ENCODE measurements at places on chromosomes 1 and 21. TPM values are rescaled to one million over a fixed set of nuclear protein-coding genes. Genes with fewer than 3 reads are reported as not detected.

- no peak for DNase-seq
- H3K36me3 ChIP-seq, result no peaks in the 10 kb centered on the region
- no peak overlapping the region for H3K27ac ChIP-seq
- H3K4me3 ChIP-seq, result no peak overlapping the region
Observed at GRCh38 chr1:48540587-48540986, 68.6 kb upstream of the SPATA6 start.

DNA sequence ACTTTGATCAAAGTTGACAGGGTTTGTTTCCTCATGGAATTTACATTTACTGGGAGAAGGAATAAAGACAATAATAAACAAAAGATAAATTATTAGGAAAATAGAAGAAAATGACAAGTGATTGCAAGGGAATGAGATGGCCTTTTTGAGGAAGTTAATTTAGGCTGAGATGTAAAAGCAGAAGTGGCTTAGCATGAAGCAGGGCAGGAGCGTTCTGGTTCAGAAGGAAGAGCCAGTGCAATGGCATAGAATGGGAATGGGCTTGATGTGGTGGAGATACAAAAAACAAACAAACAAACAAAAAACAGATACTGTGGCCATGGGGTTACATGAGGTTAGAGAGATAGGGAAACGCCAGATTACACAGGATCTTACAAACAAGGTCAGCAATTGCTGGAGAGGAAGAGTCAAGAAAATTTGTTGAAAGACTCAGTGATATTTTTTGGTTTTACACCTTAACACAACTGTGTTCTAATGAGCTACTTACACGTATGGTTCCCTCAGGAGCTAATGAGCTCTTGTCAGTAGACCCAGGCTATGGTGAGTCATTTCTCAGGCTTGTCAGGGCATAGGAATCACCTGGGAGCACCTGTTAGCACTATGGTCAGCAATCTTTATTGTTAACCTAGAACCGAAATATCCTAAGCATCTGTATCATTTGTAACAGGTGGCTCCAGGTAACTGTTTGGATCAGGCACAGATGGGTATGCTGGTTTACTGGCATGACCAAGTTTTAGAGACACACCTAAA lies 8.7 kb upstream of the CADM3 start:
- no peaks in the 10 kb centered on the region for H3K4me1 ChIP-seq
- no peaks in the 10 kb centered on the region for H3K36me3 ChIP-seq
- DNase-seq, result no peak
- H3K27ac ChIP-seq, result no peak overlapping the region

DNA sequence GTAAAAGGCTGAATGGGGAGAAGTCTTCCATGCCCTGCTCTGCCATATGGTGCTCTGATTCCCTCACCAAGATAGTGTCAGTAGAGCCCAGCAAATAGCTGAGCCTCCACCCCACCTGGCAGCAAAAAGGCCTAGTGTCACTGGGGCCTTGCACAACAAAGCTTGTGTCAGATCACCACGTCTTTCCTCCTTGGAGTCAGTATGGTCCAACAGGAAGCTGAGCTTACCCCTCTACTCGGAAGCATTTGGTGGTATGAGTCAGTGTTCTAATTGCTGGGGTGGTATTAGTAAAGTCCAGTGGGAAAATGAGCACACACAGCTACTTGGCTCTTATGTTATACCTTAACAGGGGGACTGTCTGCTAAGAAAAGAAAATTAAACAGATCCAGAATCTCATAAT lies 18.7 kb upstream of the RRP15 start:
- H3K27ac ChIP-seq, result no peak overlapping the region
- H3K4me3 ChIP-seq, result no peak overlapping the region
- DNase-seq, result no peak
- H3K4me1 ChIP-seq, result no peaks in the 10 kb centered on the region
- H3K36me3 ChIP-seq, result no peaks in the 10 kb centered on the region

DNA sequence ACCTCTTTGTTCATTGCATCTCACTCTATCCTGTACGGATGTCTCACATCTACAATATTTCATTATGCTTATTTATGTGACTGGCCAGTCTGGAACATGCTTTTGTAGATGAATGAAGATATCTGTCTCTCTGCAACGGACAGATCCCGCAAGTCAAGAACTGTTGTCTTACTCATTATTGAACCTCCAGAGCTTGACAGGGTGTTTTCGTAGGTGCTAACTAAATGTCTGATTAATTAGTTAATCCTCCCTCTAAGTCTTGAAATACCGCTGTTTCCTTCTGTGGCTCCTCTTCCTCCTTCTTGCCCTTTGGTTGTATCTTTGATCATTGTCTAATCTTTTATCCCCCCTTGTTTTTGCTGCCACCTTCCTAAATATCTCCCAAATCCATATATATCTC lies 3.2 kb upstream of the C1orf162 start:
- H3K4me3 ChIP-seq, result no peak overlapping the region
- H3K27me3 ChIP-seq, result no peaks in the 10 kb centered on the region
- no peak for DNase-seq
- H3K4me1 ChIP-seq, result peaks cover 10% of the 10 kb centered on the region

DNA sequence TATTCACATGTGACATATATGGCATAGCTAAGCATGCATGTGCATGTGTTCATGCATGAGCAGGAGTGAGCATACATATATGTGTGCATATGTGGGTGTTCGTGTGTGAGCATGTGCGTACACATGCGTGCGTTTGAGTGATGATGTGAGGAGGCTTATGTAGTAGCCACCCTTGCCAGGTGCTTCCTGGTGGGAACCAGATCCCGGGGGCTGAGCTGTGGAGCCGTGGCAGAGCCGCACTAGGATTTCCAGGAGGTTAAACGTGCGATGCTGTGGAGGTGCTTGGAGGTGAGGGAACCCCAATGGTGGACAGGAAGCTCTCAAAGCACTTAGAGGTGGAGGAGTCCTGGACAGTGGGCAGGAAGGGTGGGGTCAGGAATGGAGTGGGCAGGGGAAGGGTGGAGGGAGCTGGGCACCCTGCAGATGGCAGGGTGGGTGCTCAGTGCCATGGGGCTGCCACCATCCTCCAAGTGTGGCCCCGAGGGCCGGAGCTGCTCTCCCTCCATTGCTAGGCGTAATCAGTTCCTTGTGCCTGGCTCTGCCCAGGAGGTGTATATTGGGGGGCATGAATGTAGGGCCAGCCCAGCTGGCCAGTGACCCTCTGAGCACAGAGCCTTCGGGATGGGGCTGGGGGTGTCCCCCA lies 48.5 kb downstream of the COL18A1 start:
- H3K36me3 ChIP-seq, result no peaks in the 10 kb centered on the region
- H3K4me3 ChIP-seq, result no peak overlapping the region
- H3K4me1 ChIP-seq, result no peaks in the 10 kb centered on the region

GRCh38 chr1:36761113-36761512 lies 273.2 kb downstream of the GRIK3 start:
- H3K27ac ChIP-seq, result no peak overlapping the region
- H3K4me1 ChIP-seq, result no peaks in the 10 kb centered on the region
- DNase-seq, result no peak
- H3K4me3 ChIP-seq, result no peak overlapping the region

- no peaks in the 10 kb centered on the region for H3K27me3 ChIP-seq
- no peak overlapping the region for H3K27ac ChIP-seq
- no peak overlapping the region for H3K4me3 ChIP-seq
- H3K4me1 ChIP-seq, result no peaks in the 10 kb centered on the region
Observed at GRCh38 chr1:236471653-236472052, 52.1 kb upstream of the LGALS8 start.

GRCh38 chr1:110384581-110385321 lies 6.1 kb downstream of the SLC16A4 start:
- peak overlapping the region; percentile 56 for H3K27ac ChIP-seq
- H3K36me3 ChIP-seq, result no peaks in the 10 kb centered on the region
- H3K27me3 ChIP-seq, result no peaks in the 10 kb centered on the region
- H3K4me1 ChIP-seq, result peaks cover 5% of the 10 kb centered on the region

DNA sequence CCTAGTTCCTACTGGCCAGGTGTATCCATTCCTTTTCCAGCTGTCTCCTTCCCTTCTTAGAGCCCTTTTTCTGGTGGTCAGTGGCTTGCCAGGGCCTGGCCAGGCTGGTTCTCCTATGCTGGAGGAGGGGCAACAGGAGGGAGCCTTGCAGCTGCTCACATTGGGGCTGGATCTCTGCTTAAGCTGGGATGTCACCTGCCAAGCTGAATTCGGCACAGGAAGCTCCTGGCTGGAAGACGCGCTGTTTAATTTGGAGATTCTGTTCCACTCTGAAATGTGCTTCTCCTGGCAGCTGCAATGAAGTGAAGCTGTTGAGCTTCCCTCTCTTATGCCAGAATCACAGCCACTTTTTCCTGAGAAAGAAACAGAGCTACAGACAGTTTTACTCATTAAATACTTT lies 56.0 kb upstream of the POU3F1 start:
- no peak overlapping the region for H3K27ac ChIP-seq
- DNase-seq, result no peak
- no peaks in the 10 kb centered on the region for H3K4me1 ChIP-seq
- H3K4me3 ChIP-seq, result no peak overlapping the region
- H3K36me3 ChIP-seq, result no peaks in the 10 kb centered on the region
- H3K27me3 ChIP-seq, result no peaks in the 10 kb centered on the region

DNA sequence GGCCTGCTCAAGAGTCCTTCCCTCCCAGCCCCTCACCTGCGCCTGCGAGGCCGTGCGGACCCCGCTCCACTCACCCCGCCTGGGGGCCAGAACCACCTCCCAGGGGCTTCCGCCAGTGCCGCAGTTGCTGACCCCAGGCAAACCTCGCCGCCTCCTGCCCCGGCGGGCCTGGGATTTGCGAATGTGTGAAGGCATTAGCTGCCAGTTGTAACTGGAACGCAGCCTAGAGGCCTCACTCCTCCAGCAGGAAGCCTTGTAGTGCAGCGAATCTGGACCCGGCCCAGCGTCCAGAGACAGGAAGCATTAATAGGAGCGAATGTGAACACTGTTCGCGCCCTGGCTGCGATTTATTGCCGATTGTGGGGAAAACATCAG lies 140.9 kb upstream of the ARHGEF16 start:
- no peaks in the 10 kb centered on the region for H3K27me3 ChIP-seq
- no peaks in the 10 kb centered on the region for H3K36me3 ChIP-seq
- no peak overlapping the region for H3K4me3 ChIP-seq
- DNase-seq, result peak; percentile 30
- H3K27ac ChIP-seq, result peak overlapping the region; percentile 72

GRCh38 chr1:40914927-40915569 lies 52.9 kb upstream of the CITED4 start:
- H3K4me3 ChIP-seq, result no peak overlapping the region
- H3K36me3 ChIP-seq, result no peaks in the 10 kb centered on the region
- no peaks in the 10 kb centered on the region for H3K4me1 ChIP-seq
- no peak for DNase-seq
- H3K27me3 ChIP-seq, result no peaks in the 10 kb centered on the region

Gene FCN3
- total RNA-seq, result not detected

Gene ZNF593OS
- not detected for total RNA-seq

Gene DHRS3
- 34.7 TPM for total RNA-seq

Gene G0S2
- 2.3 TPM for total RNA-seq

Gene TMPRSS3
- total RNA-seq, result not detected
